NCI-H1436 treated with DMSO at 0.1 percent for 48 hours (cell line): ENCODE measurements at places on chromosomes 2 and 18.

DNA sequence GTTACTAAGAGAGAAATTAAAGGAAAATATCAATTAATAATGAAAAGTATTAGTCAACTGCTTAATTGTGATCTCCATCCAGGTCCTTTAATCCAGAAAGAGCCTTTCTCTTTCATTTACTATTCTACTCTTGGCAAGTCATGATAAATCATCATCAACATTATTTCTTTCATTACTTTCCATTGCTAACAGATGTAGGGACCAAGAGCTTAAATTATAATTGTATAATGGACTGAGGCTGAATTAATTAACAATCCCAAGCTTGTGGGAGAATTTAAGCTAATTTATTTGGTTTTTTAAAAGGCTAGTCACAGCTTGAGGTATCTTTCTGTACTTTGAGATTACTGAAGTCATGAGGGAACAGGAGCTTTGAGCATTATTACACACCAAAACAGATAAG lies 223.9 kb downstream of the ERBB4 start:
- DNase-seq = no peak

- DNase-seq = no peak
These were observed 264.0 kb upstream of the FBXO11 start for GRCh38 chr2:48170281-48170680.

GRCh38 chr18:39025531-39025930 lies 1459.9 kb upstream of the CELF4 start:
- no peak for DNase-seq

DNA sequence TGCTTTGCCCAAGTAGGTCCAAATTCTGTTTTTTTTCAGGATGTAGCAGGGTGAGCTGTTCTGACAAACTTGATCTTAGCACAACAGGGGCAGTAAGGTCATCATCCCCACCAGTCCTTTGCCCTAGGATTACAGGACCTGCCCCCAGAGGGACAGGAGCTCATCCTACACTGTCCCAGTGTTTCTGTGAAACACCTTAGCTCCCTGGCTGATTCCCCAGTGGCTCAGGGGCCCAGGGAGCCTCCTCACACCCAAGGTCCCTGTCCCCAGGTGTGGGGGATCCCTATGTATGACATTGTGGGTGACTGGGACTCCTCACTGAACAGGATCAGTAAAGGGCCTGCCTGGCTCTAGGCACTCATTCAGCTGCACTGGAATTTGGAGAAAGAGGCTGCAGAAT lies 191.2 kb downstream of the ANKRD30B start:
- DNase-seq = no peak

GRCh38 chr2:181458871-181459270 lies 1.7 kb downstream of the ITGA4 start:
- no peak for DNase-seq

- DNase-seq = peak; percentile 8
These were observed 746 bp upstream of the POLR1B start for GRCh38 chr2:112541315-112542122.

GRCh38 chr2:128879161-128879560 lies 560.5 kb upstream of the HS6ST1 start:
- DNase-seq = no peak

GRCh38 chr2:188975497-188976102 lies 1.4 kb downstream of the COL3A1 start:
- no peak for DNase-seq

- no peak for DNase-seq
These were observed 4.3 kb upstream of the ASIC4 start for GRCh38 chr2:219509780-219510511.

DNA sequence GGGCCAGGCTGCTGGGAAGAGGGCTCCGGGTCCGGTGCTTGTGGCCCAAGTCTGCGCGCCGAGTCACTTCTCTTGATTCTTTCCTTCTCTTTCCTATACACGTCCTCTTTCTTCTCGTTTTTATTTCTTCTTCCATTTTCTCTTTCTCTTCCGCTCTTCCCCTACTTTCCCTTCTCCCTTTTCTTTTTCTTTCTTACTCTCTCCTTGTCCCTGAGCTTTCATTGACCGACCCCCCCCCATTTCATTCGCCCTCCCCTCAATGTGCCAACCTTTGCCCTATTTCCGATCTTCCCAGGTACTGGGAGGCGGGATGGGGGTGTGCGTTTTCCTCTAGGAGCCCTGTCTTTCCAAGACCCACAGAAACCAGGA lies 1.8 kb downstream of the ONECUT2 start:
- DNase-seq = no peak

GRCh38 chr2:85998071-85998991 lies 107.4 kb downstream of the POLR1A start:
- DNase-seq = no peak

DNA sequence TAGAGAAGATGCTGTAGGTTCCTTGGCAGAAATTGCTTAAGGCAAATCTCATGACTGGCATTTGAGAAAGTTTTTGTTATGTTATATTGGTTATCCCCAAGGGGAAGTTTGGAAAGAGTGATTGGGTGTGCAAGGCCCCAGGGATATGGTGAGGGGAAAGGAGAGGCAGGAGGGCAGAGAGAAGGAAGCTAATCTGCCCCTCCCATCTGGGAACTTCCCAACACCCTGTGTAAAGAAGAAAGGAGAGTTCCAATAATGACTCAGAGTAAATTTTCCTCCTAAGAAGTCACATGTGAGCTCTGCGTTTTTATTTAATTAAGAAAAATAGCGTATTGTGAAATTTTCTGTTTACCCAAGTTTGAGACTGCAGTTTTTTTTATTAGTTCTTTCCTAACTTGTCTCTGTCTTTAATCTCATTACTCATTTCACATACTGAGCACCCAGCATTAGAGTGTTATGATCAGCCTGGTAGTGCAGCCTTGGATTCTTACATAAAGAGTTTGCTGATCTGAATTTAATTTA lies 3.1 kb upstream of the KYNU start:
- DNase-seq = no peak

DNA sequence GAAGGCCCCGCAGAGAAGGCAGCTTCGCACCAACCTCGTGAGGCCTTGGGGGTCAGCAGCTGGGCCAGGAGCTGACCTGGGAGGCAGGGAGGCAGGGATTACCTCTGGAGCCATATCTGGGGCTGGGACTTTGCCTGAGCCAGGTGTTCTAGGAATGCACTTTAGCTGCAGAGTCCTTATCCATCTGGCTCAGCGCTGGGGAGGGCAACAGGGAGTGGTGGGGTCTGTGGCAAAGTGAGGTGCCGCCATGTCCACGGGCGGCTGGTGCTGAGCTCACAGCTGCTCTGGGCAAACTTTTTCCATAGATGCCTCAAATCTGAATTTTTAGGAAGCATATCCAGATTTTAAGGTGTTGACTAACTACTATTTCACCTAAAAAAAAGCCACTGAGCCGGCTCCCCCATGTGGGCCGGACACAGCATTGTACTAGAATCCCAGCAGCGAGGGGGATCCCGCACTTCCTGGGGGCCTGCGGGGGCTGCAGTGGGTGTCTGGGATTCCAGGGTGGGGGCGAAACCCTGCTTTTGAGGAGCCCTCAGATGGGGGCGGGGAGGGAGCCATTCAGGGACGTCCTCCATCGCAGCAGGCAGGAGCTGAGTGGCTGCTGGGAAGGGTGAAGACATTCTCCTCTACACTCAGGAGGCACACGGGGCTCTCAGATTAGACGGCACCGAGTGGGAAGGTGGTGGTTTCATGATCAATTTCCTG lies 34.6 kb downstream of the RTP5 start:
- no peak for DNase-seq

DNA sequence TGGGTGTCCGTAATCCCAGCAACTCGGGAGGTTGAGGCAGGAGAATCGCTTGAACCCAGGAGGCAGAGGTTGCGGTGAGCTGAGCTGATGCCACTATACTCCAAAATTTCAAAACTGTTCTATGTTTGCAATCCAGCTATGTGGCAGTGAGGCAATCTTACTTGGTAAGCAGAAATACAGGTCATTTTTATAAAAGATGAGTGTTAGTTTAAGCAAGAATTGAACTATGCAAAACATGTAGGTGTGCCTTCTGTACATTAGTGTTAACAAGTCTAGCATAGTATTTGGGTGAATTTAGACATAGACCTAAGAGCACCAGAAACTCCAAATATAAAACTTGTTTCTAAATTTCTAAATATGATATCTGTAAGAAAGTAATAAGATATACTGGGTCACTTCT lies 7.2 kb downstream of the DSC1 start:
- DNase-seq = no peak

GRCh38 chr2:229431327-229431954 lies 160.4 kb upstream of the PID1 start:
- DNase-seq = no peak

DNA sequence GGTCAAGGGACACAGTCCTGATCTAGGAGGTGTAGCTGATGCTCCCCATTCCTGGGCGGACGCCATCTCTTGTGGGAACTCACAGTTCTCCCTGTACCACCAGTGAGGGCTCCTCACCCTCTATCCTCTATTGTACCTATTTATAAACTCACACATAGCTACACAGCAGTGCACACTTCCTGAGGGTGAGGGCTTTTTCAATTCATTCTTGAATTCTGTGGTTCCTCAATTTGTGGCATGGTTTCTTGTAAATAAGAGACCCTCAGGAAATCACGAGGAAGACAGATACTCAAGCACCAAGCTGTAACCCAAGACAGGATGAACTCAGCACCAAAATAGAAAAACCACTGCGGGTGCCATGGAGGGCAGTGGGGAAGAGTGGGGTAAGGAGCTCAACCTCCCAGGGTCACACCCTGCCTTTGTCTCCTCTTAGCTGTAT lies 245.9 kb upstream of the PXDN start:
- DNase-seq = no peak

GRCh38 chr2:33897741-33898140 lies 298.6 kb upstream of the FAM98A start:
- no peak for DNase-seq

DNA sequence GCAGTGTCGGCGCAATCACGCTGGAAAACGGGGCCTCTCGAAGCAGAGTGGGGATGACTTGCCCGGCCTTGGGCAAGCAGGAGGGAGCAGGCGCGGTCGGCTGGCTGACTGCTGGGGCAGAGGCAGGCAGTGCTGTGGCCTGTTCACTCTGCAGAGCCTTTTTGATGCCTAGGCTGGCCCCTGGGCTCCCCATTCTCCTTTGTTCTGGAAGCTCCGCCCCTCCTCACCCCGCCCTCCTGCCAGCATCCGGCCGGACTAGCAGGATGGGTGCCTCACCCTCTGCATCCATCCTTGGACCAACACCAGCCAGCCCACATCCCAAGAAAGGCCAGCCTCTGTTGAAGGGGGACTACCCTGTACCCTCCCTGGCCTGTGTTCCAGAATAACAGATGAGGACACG lies at the start of gene ASPRV1:
Gene ASPRV1 (minus strand): TSS at position 136 of the 400 bp plus-strand sequence. CDS start 195 bp downstream, outside the sequence.
- no peak for DNase-seq

DNA sequence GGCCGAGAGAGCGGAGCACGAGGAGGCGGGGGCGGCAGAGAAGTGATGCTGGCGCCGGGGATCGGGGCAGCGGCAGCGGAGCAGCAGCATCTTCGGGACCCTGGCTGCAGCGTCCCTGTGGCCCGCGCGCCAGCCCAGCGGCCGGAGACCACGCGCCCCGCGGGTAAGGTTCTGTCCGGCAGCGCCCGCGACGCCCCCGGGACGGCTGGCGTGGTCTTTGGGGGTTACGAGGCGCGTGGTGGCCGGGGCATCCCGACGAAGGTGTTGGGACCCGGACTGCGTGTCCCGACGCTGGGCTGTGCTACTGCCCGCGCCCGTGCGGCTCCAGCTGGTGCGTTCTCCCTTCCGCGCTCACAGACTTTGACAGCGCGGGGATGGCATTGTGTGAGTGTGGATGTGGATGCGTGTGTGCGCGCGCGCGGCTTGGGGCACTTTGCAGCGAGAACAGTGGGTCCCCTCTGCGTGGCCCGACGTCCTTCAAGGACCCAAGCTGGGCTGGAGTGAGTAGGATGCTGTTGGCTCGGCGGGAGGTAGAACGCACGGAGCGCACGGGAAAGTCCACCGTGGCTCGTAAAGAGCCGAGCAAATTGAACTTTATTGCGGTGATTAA lies 405.0 kb downstream of the XIRP2 start:
- DNase-seq = no peak

DNA sequence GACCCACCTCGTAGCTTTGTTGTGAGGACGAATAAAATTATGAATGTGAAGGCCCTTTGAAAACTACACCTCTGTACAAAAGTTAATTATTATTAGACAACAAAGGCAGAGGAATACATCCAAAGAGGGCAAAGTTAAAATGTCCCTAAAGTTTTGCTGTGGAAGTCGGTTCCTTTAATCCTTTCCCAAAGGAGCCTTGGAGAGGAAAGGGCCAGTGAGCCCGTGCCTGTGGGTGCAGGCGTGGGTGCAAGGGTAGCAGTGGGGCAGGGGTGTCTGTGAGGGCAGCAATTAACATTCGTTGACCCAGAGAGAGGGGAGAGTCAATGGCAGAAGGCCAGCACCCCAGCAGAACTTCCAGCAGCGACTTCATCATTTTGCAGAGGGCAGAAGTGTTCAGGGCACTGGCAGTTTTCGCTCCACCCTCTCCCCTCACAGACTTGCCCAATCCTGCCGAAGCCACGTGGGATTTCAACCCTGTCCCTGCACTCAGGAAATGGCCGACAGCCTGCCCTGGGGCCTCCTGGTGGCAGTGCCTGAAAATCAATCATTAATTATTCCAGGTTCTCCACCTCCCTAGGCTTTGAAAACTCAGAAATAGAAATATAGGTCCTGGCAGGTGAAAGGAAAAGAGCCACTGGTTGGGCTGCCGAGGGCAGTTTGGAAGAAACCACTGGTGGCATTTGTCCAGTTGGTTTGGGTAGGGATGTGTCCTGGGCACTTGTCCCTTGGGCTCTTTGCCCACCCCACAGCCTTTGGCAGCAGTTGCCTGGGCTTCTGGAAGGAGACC lies 4.2 kb upstream of the PAX8 start:
- no peak for DNase-seq

- DNase-seq = no peak
These were observed 24.9 kb upstream of the TWIST2 start for GRCh38 chr2:238822955-238823354.
